AG04450 (cell line): ENCODE measurements at places on chromosomes 4 and X.

- no peak for DNase-seq
Observed at GRCh38 chr4:8307714-8308113, 38.2 kb downstream of the HTRA3 start.

DNA sequence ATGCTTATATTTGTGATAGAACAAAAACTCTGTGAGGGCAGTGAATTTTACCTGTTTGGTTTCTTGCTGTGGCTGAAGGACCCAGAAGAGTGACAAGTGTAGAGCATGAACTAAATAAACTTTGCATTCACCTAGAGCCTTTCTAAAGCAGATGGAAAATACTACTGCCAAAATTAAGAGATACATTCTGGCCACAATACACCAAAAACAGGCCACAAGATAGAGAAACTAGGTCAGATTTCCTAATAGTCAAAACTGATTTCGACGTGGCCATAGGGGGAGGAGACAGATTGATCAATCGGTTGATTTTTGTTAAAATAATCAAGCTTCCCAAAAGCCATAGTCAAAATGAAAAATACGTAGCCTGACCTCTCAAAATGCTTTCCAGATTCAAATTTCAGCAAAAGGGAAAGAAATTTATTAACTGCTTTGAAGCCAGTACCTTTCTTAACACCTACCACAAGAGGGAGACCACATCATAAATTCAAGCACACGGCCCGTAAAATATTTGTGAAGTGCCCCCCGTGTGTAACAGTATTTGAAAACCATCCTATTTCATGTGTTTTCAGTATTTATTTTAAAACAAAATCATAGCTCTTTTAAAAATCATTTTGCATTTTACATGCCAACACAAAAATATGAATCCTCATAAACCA is 132.4 kb downstream of the CORIN start:
- DNase-seq, result no peak

DNA sequence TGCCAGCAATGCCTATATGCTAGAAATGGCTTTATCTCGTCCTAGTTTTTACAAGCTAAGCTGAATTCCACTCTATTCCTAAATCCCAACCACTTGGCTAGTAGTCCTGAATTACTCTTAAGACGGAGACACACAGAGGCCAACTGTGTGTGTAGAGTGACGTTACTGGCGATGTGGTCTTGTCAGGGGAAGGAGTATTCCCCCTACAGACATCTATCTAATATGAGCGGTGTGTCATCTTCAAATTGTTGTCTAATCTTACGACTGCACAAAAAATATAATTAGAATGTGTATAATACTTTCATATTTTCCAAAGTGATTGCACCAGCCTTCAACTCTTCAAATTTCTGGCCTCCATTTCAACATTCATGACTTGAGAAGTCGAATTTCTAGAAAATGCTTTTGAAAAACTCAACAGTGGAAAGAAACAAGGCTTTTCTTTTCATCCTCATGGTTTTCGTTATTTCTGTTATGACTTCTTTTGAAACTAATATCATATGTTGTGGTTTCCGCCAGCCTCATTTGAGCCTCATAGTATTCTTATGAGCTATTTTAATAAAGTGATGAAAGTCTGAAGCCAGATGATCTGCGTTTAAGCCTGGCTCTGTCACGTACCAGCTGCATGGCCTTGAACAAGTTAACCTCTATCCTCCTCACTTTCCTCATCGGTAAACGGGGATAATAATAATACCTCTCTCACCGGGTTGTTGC is 132.3 kb downstream of the SOWAHB start:
- DNase-seq, result no peak

DNA sequence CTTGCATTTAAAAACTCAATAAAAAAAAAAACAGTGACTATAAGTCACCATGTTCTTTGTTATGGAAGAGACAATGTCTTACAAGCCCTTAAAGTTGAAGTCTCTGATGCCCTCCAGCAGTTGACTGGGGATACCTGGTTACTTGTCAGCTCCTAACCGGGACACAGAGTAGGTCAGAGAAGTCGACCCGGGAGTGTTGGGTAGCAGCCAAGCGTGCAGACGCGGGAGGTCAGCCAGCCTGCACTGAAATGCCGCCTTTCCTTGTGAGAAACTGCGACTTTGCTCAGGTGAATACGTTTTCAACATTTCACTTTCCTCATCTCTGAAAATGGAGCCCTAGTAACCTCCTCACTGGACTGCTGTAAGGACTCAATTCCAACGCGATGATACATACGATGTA is 81.8 kb downstream of the F11 start:
- DNase-seq, result no peak

DNA sequence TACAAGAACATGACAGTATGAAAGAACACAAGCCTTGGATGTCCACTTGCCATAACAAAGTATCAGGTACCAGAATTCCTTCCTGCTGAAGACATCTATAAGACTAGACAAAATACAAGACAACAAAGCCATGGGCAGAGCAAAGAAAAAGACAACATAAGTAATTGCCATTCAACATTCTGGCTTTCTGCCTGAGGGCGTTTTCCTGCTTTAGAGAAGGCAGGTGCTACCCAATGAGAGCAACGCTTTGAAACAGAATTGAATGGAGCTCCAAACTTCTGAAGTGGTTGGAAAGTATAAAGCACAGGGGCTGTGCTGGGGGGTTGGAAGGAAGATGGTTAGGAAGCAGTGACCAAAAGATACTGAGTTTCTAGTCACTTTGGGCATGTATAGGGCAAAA is 30.1 kb downstream of the PDE5A start:
- no peak for DNase-seq

DNA sequence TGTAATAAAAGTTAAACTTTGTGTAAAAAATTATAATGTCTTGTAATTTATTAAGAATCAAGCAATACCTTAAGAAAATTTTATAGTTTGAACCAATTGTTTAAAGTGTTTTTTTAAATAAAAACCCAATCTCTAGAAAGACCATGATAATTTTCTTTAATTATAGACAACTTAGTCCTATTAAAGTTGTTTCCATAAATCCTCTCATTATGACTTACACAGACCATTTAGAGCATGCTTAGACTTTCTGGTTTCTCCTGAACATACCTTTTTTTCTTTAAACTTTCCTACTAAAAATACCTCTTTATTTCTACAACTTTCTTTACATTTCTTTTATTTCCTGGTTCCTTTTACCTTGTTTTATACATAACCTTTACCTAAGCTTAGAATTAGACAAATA is 837.4 kb downstream of the PCDH19 start:
- no peak for DNase-seq

GRCh38 chrX:2679534-2680485 is 11.3 kb upstream of the CD99 start:
- no peak for DNase-seq

- no peak for DNase-seq
Observed at GRCh38 chrX:116282751-116283150, 112.2 kb downstream of the AGTR2 start.
